ENCODE measurements at places on chromosomes 2 and 18. TPM values are rescaled to one million over a fixed set of nuclear protein-coding genes. Genes with fewer than 3 reads are reported as not detected.

GRCh38 chr2:10452312-10452711, 4.2 kb upstream of the ODC1 start:
- no peak for DNase-seq
- H3K27ac ChIP-seq, result no peak overlapping the region
- H3K4me3 ChIP-seq, result no peak overlapping the region
- peaks cover 6% of the 10 kb centered on the region for H3K36me3 ChIP-seq

DNA sequence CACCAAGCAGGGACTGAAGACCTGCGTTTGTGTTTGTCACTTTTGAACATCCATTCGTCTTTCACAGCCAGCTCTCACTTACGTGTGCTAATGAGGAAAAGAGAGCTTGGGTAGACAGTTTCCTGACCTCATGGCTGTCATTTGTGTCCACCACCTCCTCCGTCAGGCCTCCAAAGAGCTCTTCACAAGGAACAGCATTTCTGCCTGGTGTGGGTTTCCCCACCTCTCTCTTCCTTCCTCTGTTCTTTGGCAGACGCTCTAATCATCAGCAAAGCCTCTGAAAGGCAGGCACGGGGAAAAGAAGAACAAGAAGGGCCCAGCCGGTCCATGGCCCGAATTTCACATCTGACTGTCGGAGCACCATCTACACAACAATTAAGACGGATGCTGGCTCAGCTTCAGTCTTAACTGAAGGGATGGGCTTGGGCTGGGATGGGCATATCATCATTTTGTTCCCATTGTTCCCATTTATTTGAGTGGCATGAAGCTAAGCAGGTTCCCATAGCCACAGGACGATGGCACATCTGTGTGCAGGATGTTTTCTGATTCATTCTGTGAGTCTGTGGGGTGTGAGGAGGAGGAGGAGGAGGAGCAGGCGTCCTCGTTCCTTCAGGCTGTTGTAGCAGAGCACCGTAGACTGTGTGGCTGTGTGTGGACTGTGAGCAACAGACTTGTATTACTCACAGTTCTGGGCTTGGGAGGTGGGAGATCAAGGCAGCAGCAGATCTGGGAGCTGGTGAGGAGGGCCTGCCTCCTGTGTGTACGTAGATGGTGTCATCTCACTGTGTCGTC, 66.4 kb downstream of the TSHZ1 start:
- peaks cover 2% of the 10 kb centered on the region for H3K36me3 ChIP-seq
- peaks cover 33% of the 10 kb centered on the region for H3K4me1 ChIP-seq
- no peak overlapping the region for H3K4me3 ChIP-seq
- H3K27me3 ChIP-seq, result no peaks in the 10 kb centered on the region

- H3K36me3 ChIP-seq, result no peaks in the 10 kb centered on the region
- DNase-seq, result no peak
- H3K4me1 ChIP-seq, result no peaks in the 10 kb centered on the region
- H3K27ac ChIP-seq, result no peak overlapping the region
Measured at GRCh38 chr2:216989340-216990129, 129.7 kb upstream of the TNP1 start.

DNA sequence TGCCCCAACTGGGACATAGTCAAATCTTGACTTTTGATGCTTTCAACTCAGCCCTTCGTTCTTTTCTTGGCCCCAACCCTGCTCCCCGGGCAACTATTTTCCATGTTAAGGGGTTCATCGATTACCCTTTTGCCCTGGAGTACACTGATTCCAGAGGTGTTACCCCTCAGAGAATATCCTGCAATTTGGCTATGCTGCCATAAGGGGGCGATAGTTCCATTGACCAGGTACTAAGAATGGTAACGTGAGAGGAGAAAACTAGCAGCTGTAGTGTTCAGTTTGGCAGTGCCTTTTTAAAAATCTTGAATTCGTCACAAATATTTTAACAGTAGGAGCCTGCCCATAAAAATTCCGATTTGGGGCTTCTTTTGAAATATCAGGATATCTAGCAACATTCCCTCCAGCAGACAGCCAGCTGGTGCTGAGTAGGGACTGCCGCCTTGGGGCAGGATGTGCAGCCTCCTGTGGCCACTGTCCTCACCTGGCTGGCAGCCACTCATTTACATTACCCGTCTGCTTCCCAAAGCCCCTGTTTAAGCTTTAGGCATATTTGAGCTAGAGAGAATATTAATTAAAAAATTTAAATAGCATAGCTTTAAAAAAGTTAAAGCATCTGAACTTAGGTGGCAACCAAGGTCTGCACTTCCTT, 146.3 kb upstream of the SKOR2 start:
- no peak overlapping the region for H3K4me3 ChIP-seq
- H3K36me3 ChIP-seq, result no peaks in the 10 kb centered on the region
- no peak for DNase-seq
- no peak overlapping the region for H3K27ac ChIP-seq
- no peaks in the 10 kb centered on the region for H3K4me1 ChIP-seq

DNA sequence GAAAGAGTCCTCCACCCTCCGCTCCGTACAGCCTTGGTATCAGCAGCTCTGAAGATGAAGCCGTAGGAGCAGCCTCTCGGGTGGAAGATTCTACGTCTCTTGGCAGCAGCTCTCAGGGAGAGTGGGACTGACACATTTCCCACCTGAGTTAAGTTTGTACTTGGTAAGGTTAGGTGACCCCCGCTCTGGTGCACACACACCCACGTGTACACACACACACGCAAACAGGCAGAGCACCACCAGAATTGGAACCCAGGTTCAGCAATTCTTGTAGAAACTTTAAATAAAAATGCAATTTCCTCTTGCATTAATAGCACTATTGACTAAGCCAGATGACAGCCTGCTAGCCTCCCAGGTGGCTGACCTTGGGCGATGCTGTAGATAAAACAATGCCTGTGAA, 111.5 kb downstream of the MBP start:
- peaks cover 21% of the 10 kb centered on the region for H3K36me3 ChIP-seq
- H3K4me3 ChIP-seq, result no peak overlapping the region
- DNase-seq, result no peak
- peaks cover 8% of the 10 kb centered on the region for H3K4me1 ChIP-seq

DNA sequence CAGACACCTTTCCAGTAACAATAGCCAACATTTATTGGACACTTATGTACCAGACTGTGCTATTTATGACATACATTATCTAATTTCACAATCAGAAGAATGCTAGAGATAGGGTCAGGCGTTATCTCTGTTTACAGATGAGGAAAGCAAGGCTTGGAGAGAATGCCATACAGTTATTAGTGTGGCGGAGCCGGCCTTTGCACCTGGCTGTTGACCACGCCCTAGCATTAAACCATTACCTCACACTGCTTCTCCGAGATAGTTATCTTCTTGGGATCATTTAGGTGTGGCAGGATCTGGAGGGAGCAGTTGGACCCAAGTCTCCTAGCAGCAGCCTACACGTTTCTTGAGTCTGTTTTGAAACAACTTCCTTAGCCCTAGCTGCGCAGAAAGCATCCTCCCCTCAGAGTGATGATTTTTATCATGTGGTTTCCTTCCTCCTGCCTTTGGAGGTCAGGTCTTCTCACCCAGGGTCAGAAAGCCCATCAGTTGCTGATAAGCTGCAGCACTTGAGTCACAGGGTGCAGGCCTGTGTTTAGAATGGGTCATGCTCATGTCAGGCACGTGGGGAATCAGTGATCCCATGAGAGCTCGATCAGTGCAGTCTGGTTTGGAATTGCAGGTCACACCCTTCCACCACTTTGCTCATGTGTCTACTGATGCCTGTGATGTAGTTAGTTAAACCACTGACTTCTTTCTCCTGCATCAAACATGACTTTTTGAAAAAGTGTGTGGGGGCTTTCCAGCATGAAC, 118.2 kb downstream of the SPTBN1 start:
- peaks cover 95% of the 10 kb centered on the region for H3K4me1 ChIP-seq
- H3K27ac ChIP-seq, result peak overlapping the region; percentile 99
- peaks cover 34% of the 10 kb centered on the region for H3K36me3 ChIP-seq
- peak; percentile 57 for DNase-seq
- no peaks in the 10 kb centered on the region for H3K27me3 ChIP-seq
- H3K4me3 ChIP-seq, result peak overlapping the region; percentile 40

DNA sequence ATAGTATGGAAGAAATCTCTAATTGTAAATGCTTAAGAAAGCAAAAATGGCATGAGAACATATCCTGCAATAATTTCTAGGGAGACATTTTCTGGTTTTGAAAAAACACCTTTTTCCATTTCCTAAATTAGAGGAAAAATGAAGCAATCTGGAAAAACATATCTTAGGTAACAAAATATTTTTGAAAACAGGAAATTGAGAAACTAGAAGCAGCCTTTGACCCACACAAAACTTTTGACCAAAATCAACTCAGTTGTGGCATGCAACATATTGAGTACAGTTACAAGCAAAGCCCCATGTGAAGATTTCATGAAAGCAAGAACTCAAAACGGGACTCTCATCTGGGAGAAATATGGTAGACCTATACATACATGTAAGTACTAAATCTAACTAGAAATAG, 28.6 kb upstream of the CHAC2 start:
- no peaks in the 10 kb centered on the region for H3K27me3 ChIP-seq
- no peak for DNase-seq
- peaks cover 20% of the 10 kb centered on the region for H3K36me3 ChIP-seq
- no peak overlapping the region for H3K27ac ChIP-seq

DNA sequence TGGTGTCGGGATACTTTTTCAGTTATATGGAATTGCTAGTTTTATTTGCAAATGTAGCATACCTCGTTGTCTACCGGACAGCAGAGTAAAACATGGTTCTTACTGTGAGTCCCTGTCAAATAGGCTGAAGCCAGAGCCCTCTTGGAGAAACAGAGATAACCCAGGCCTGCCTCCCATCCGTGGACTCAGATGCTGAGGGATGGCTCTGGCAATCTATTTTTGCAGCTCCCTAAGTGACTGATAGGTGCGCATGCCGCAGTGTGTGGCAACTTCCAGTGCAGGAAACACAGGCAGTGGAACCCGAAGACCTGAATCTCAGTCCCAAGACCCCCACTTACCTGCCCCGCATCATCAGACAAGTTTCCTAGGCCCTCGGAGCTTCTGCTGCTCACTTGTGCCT, 33.6 kb downstream of the STEAP3 start:
- no peak overlapping the region for H3K4me3 ChIP-seq
- no peak overlapping the region for H3K27ac ChIP-seq
- no peak for DNase-seq
- no peaks in the 10 kb centered on the region for H3K27me3 ChIP-seq

GRCh38 chr2:224312741-224313140, 89.2 kb downstream of the FAM124B start:
- peaks cover 6% of the 10 kb centered on the region for H3K4me1 ChIP-seq
- H3K36me3 ChIP-seq, result no peaks in the 10 kb centered on the region
- no peak overlapping the region for H3K4me3 ChIP-seq

- H3K27me3 ChIP-seq, result peaks cover 53% of the 10 kb centered on the region
Measured at GRCh38 chr2:16661936-16662839, 3.4 kb downstream of the CYRIA start.

DNA sequence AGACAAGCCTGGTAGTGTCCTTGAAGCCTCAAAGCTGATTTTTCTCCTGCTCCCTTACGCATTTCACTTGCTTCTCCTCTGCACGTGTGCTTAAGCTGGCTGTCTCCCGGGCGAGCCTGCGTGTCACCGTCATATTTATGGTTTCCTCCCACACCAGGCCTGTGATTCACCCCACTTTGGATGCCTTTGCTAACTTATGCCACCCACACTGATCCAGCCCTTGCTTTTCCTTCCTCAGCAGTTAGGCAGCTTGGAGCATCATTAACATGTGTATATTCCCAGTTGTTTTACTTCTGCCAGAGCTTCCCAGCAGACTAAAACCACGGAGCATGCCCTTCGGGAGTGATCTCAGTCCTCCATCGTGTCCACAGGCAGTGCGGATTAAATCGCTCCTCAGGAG, 2.2 kb downstream of the ST3GAL5 start:
- peak; percentile 67 for DNase-seq
- H3K4me1 ChIP-seq, result peaks cover 57% of the 10 kb centered on the region

- H3K27me3 ChIP-seq, result peaks cover 78% of the 10 kb centered on the region
- H3K27ac ChIP-seq, result no peak overlapping the region
- no peaks in the 10 kb centered on the region for H3K36me3 ChIP-seq
- H3K4me3 ChIP-seq, result peak overlapping the region; percentile 76
- peaks cover 4% of the 10 kb centered on the region for H3K4me1 ChIP-seq
- DNase-seq, result no peak
Measured at GRCh38 chr2:88452980-88453582, 588 bp upstream of the FOXI3 start.

DNA sequence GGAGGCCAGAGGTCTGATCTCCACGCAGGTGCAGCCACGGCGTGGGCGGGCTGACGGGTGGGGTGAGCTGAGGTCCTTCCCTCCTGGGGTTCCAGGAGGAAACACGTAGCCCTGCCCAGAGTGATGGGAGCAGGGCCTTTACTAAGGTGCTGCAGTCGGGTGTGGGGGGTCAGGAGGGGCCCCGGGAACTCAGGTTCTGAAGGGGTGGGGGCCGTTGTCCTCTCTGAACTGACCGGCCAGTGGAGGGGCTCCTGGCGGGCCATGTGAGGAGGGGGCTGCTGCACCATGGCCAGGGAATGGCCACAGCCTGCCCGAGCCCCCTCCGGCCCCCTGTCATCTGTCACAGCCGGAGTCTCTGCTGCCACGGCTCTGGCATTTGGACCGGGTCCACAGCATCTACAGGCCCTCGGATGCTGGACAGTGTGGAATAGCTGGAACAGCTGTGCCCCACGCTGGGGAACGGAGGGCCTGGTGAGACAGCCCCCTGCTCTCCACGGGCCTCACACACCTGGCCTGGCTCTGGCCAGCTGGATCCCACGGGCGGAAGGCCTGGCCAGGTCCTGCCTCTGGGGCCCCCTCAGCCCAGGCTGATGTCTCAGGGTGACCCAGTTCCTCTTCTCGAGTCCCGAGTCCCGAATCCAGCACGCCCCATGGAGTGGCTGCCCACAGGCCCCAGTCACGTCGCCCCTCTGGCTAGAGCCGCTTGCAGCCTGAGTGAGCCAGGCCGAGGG, 145.6 kb upstream of the GPC1 start:
- H3K27me3 ChIP-seq, result no peaks in the 10 kb centered on the region
- H3K36me3 ChIP-seq, result no peaks in the 10 kb centered on the region
- no peak overlapping the region for H3K4me3 ChIP-seq
- DNase-seq, result no peak
- no peak overlapping the region for H3K27ac ChIP-seq

DNA sequence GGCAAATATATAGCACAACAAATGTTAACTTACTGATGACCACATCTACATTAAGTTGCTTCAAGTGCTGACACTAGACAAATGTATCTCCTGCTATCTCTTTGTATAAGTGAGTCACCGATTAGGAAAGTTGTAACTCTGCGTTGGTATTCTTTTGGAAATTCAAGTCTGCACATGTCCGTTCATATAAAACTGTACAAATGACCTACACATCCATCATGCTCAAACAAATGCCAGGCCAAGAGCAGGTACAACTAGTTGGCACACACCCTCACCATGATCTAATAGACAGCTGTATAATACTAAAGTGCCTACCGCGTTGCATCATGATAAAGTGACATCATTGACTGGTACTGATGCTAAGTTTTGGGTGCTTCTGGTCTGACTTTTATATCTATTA, 141.1 kb downstream of the RBMS1 start:
- H3K4me3 ChIP-seq, result no peak overlapping the region
- no peaks in the 10 kb centered on the region for H3K27me3 ChIP-seq
- H3K27ac ChIP-seq, result no peak overlapping the region
- H3K4me1 ChIP-seq, result peaks cover 62% of the 10 kb centered on the region
- DNase-seq, result no peak

Gene FASTKD1
- 57.5 TPM for total RNA-seq

Gene CCL20
- total RNA-seq, result 4.4 TPM

Gene CYP26B1
- total RNA-seq, result not detected

Gene BOLL
- not detected for total RNA-seq

Gene SNORC
- 2.4 TPM for total RNA-seq

Gene SGO2
- total RNA-seq, result 37.6 TPM

Gene DSC3
- 0.46 TPM for total RNA-seq

Gene FAM228A
- total RNA-seq, result not detected

Gene DNER
- total RNA-seq, result not detected

Gene THAP4
- 55.0 TPM for total RNA-seq

Gene TUBA4B
- total RNA-seq, result not detected

Gene LIMS4
- 0.48 TPM for total RNA-seq

Gene C18orf32
- total RNA-seq, result 21.8 TPM
